ENCODE measurements at places on chromosomes 3 and 15.

- no peak for DNase-seq
Measured at GRCh38 chr3:122794483-122794778, 438 bp upstream of the SLC49A4 start.

DNA sequence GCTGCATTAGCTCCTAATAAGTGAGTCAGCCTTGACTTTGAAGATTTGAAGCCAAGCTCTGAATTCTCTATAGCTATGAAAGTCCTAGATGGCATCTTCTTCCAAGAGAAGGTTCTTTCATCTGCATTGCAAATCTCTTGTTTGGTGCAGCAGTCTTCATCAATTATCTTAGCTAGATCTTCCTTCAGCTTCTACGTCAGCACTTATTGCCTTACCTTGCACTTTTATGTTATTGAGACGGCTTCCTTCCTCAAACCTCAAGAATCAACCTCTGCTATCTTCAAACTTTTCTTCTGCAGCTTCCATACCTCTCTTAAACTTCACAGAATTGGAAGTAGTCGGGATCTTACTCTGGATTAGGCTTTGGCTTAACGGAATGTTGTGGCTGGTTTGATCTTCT is 167.6 kb downstream of the SCAPER start:
- no peak for DNase-seq

DNA sequence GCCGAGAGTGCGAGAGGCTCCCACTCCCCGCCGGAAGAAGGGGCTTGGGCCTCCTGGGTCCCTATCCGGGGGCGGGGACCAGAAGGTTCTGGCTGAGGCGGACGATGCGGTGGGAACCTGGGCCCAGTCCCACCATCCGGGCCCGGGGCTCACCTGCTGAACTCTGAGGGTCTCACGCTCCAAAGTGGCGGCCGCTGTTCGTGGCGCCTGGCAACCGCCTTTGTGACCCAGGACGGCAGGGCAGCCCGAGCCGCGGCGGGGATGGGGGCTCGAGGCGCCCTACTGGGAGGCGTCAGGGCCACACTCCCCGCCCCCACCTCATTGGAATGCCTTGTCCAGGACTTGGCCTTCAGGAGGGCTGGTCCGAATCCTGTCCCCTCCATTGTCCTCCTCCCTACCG is at the start of gene FANCD2OS:
FANCD2OS (minus strand) TSS at position 165 of the 400 bp plus-strand sequence. CDS start 3,481 bp downstream, outside the sequence.
- no peak for DNase-seq

- no peak for DNase-seq
Measured at GRCh38 chr3:152470095-152470494, 201.4 kb downstream of the MBNL1 start.

- DNase-seq = no peak
Measured at GRCh38 chr3:189911001-189911400, 209.7 kb downstream of the P3H2 start.

DNA sequence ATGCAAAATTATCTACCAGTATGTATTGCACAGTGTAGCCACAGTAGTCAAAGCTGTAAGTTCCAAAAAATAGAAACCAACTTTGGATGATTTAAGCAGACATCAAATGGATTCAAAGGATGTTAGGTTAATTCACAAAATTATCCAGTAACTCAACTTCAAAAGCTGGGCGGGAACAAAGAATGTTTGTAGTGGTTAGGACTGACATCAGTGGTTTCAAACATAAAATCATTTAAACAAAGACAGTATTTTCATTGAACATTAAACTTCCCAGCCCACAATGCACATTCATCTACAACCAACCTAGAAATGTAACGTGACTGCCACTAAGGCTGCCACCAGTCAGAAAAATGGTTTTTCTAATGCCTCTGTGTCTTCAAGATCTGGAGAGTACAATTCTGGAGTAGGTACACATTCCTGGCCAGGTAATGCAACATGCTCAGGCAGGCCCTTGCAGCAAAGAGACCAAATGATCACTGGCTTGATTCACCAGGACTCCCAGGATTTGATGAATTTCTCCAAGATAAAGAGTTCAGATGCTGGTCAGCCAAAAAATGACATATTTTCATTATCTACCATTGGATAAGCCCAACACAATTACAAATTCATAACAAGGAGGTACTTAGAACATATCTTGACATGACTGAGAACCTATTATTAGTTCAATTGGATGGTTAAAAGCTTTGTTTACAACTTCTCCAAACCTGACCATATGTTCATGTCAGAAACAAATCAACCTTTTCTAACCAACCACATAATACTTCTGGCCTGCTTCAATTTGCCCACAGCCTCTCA is 189.8 kb upstream of the CNTN4 start:
- DNase-seq = no peak

Measured in AG09319 (cell line).